ENCODE measurements at places on chromosomes 7 and 10.

DNA sequence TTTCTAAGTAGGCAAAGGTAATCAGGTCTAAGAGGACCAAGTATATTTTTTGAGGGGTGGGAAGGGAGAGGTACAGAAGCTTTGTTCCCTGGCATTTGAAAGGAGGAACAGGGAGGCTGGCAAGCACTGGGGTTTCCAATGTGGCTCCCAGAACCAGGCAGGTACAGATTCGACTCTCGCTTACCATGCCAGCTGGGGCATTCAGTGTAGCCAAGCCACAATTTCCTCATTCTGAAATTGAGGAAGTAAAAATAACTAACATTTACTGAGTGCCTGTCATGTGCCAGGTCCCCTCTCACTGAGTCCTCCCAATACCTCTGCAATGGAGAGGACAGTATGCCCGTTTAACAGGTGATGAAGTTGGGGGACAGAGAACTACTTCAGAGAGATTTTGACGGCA lies 45.9 kb upstream of the BET1 start:
- DNase-seq, result no peak

- peak; percentile 37 for DNase-seq
These were observed 234.1 kb downstream of the PTEN start for GRCh38 chr10:88097536-88097935.

DNA sequence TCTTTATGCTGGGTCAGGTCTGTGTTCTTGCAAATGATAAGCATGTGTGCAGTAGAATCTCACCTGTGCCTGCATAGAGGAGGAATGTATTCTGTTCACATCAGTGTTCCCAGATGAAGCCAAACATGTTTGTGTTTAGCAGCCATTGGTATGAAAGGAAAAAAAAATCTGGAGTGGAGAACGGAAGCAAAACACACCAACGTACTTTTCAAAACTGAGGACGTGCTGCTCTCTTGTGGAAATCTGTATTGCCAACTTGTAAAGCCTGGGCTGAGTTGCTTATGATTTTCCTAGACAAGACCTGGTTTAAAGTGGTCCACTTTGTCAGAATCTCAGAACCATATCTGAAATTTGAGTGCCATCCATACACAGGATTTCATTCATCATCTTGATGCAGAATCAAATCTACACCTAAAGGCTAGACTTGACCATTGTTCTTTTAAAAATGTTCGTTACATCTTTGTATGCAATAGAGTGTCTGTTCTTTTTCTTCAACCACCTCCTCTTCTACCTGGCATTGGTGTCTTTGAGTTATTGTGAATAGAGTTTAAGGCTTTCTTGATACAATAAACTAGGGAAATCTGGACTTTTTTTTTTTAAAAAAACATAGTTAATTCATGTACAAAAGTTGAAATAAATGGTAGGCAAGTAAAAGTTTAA lies 367.7 kb downstream of the PHF14 start:
- DNase-seq, result peak; percentile 46

DNA sequence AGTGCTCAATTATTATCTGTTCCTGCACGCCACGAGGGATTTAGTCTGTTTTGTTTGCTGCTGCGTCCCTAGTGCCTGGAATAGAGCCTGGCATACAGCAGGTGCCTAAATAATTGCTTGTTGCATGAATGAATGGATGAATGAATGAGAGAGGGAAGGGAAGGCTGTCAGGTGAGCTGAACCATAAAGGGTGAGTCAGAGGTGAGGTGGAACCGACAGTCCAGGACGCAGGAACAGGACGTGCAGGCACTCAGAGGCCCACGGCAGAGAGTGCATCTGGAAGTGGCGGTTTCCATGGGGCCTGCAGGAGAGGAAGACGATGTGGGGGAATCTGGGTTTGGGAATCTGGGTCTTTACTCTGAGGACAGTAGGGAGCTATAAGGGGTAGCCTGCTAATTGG lies 17.7 kb upstream of the PPIF start:
- DNase-seq, result no peak

GRCh38 chr7:64463636-64464375 lies 99.1 kb downstream of the ZNF680 start:
- DNase-seq, result peak; percentile 58

DNA sequence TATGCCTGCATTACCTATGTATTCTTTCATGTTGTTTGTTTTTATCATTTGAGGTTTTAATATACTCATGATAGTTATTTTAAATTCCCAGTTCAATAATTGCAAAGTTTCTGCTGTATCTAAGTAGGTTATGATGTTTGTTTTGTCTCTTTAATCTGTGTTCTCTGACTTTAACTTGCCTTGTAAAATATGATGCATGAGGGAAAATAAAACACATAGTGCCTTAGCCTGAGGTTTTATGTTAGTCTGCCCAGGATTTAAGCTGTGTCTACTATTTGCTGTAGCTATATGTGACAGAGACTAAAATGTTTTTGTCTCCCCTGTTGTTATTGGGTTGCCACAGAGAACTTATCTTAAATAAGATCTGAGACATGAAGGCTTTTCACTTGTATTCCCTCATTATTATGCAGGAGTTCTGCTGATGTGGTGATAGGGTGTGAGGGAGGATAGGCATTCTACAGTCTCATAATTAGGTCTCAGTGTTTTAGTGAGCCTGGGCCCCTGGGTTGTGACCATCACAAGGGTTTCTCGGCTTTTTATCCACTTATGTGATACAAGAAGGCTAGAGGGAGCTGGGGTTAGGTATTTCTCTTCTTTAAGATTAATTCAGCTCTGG lies 582.5 kb downstream of the CNTNAP2 start:
- no peak for DNase-seq

- DNase-seq, result no peak
These were observed 81.1 kb downstream of the RGS10 start for GRCh38 chr10:119461380-119461779.

GRCh38 chr10:49768329-49768728 lies 6.2 kb upstream of the OGDHL start:
- DNase-seq, result no peak

GRCh38 chr10:76454506-76455140 lies 1023.2 kb downstream of the LRMDA start:
- no peak for DNase-seq

DNA sequence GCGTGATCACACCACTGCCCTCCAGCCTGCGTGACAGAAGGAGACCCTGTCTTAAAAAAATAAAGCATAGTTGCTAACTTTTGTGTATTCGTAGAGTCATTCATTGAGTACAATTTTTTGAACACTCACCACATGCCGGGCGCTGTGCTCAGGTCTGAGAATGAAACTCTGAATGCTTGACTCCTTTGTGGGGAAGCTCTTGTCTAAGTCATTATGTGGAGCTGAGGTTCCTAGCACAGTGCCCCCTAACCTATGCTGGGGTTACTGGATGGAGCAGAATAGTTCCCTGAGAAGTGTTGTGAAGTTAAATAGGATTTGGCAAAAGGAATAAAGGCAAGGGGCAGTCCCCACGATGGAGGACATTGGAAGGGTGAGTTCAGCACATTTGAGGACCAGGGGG lies 123.3 kb downstream of the CELF2 start:
- no peak for DNase-seq

DNA sequence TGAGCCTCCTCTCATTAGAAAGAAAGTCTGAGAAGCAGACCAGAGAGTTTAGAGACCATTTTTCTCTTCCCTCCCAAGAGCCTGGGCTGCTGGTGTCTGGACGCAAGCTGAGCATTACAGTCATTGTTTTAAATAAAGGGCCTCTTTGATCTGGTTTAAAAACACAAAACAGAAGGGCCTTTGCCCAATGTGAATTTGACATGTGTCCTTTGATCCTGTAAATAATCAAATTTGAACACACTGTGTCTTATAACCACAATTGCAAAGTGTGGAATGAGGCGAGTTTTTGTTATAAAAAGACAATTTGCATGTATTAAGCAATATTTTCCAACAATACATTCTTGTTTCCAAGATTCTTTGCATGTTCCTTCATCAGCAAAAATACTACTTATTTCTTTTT lies 158.5 kb downstream of the C7orf25 start:
- DNase-seq, result no peak

GRCh38 chr10:72171175-72171630 lies 44.6 kb upstream of the ANAPC16 start:
- peak; percentile 80 for DNase-seq

DNA sequence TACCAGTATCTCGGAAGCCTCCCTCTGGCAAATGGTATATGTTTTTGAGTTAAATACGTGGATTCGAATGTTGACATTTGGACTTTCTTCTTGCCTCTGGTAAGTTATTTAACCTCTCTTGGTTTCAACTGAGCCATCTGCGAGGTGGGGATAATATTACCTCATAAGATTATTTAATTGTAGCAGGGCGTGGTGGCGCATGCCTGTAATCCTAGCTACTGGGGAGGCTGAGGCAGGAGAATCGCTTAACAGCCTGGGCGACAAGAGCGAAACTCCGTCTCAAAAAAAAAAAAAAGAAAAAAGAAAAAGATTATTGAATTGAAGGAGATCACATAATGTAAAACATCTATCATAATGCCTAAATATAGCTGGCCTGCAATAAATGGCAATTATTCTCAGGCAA lies 396 bp upstream of the TAF5 start:
- DNase-seq, result peak; percentile 0

DNA sequence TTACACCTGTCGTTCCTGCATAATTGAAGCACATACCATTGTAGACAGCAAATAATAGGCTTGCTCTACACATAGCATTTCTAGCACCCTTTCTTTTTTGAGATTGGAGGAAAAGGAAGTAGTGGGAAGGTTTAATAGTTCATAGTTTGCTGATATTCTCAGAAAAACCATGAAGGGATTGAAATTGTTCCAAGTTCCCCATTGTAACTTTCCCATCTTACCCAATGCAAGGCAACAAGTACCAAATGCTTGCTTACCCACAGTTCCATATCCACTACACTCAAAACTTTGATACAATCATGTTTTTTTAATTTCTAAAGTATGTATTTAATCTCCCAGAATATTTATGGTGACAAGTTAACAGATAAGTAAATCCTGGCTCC lies 13.8 kb downstream of the CYP3A5 start:
- DNase-seq, result no peak

GRCh38 chr7:151249732-151250072 lies 1.2 kb upstream of the SMARCD3 start:
- peak; percentile 64 for DNase-seq

GRCh38 chr7:149828357-149829309 lies 9.5 kb upstream of the ZNF862 start:
- DNase-seq, result no peak

DNA sequence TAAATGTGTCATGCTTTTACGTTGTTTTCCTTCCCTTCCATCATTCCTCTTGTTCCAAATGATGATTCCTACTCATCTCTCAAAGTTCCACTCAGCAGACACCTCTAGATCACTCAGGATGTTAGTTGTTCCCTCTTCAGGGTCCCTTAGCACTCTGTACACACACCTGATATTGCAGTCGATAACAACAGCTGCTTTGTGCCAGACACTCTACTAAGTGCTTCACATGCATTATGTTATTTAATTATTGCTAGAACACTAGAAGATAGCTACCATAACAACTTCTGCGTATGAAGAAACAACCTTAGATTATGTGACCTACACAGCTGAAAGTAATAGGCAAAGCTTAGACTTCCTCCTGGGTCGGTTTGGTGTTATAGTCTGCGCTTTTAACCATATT lies 29.6 kb downstream of the PCBD1 start:
- DNase-seq, result no peak

DNA sequence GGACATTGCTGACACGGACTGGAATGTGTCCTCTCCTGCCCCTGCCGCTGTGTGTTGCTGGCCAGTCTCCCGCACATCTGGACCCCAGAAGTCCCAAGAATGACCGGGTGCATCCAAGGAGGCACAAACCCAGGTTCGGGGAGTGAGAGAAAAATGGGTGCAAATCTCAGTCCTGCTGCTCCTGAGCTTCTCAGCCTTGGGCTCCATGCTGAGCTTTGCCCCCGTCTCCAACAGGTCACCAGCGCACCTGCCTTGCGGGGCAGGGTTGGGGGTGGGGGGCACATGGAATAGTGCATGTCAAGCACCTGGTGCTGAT lies 6.0 kb upstream of the NANOS1 start:
- no peak for DNase-seq

- no peak for DNase-seq
These were observed 60.0 kb upstream of the ACSM6 start for GRCh38 chr10:95133997-95134396.

GRCh38 chr10:71959526-71959925 lies 4.7 kb upstream of the CHST3 start:
- no peak for DNase-seq

- DNase-seq, result no peak
These were observed 50.8 kb downstream of the GSDME start for GRCh38 chr7:24706211-24707170.

GRCh38 chr7:113763226-113763625 lies 155.6 kb downstream of the PPP1R3A start:
- DNase-seq, result no peak

- peak; percentile 83 for DNase-seq
These were observed 108.0 kb downstream of the GRK5 start for GRCh38 chr10:119315128-119316001.

DNA sequence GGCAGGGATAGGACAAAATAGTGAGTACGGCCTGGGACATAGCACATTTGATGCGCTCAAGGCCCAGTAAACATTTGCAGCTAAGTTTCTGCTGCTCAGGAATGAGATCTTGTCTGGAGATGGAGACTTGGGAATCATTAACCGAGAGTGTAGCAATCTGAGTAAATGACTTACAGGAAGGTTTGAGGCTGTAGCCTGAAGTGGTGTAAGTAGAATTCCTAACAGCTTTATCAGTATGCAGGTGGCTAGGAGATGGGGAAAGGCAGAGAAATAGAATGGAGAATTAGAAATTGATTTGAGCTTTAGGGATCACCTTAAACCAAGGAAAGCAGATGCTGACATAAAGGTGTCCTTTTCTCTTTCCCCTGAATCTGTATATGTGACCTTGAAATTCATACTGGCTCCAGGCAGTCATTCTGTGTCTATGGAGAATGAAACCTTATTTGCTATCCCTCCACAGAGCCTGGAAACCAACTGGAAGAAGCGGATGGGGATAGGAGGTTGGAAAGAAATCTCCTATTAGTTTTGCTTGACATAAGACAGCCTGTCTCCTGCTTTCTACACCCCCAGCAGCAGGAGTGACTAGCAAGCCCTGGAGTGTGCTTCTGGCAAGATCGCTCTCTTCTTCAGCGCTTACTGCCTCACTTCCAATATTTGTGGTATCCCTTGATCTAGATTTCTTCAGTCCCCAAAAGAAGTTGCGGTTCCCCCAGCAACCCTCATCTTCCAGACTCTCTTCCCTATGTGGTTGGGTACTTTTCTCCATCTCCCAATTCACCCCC lies 6.4 kb upstream of the PON2 start:
- no peak for DNase-seq

GRCh38 chr7:16940776-16941175 lies 59.0 kb upstream of the AGR3 start:
- no peak for DNase-seq

DNA sequence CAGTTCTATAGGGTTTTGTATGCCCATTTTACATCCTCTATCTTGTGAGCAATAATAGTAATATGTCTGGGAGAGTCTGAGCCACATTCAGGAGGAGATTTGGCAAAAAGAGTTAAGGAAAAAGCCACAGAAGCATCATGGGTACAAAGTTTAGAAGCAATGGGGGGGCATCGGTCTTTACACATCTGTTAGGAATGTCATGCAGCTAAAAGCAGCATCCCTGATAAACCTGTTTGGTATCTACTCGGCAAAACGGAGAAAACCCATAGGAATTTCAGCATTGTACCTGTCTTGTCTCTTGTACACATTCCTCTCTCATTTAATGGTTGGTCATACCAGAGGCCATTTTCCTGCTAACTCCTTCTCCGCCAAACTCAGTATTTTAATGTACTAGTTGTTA lies 12.5 kb upstream of the HERPUD2 start:
- peak; percentile 37 for DNase-seq

GRCh38 chr10:124106241-124106879 lies 13.0 kb upstream of the CHST15 start:
- DNase-seq, result peak; percentile 63

Data from AG10803 (cell line).